Skeletal muscle cell (primary cell): ENCODE measurements at places on chromosomes 1 and 21.

DNA sequence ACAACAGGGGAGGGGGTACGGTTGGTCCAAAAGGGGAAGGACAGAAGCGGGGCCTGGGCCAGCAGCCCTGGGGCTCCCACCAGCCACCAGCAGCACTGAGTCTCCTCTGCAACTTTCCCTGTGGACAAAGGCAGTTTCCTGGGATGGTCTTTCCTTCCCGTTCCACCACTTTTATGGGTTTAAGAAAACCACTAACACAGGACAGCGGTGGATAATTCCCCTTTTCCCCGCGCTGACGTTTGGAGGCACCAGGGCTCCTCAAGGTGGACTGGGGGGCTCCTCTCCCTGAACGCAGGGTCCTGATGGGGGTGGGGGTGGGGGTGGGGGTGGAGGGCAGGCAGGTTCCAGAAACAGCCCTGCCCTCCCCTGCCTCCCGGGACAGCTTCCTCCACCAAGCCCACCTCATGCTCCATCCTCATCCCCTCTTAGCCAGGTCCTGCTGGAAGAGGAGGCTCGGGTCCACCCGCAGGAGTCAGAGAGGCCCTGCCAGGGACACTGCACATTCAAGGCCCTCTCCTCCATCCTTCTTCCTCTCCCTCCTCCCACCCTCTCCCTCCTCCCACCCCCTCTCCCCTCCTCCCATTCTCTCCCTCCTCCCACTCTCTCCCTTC is 4.8 kb upstream of the COL6A1 start:
- no peak for DNase-seq

DNA sequence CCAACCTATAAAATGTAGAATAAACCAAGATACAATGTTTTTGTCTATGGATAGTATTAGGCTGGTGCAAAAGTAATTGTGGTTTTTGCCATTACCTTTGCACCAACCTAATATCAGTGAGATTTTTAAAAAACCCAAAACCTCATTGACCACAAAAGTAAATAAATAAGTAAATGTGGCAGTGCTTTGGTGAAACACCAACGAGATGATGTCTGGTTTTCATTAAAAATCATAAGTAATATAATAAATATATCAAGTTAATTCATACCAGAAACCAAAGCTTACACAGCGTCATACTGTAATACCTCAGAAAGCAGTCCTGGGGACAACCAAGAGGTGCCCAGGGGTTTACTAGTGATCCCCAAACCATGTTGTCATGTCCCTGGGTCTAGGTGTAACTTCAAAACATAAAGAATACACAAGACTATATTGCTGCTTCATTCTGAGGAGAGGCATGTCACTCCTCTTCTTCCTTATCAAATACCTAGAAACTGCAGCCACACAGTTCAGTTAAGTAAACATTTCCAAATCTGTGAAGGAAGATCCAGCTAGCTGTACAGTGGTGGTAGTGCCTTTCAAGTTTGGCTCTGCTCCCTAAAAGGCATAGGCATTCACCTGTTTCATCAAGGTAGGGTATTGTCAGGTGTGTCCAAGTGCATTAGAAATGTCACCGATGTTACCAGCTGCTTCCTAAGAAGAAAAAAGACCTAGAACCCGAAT is 51.6 kb upstream of the ZC3H11B start:
- no peak for DNase-seq

- DNase-seq, result no peak
Observed at GRCh38 chr1:61115436-61115835, 33.1 kb downstream of the NFIA start.

DNA sequence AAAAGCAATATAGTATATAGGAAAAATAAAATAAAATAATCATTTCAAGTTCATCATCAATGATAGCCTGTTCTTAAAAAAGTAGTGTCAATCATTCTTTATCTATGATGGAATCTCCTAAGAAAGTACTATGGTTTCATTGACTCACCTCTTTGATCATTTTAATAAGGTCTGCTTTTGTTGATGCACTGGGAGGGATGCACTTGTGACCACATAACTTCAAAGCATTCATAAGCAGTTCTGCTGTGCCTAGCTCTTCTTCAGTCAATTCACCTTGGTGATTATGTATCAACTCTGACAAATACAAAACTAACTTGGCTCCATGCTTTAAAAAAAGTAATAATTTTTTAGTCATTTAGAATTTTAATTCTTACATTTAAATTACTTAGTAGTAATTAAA is 84.8 kb upstream of the GNG4 start:
- DNase-seq, result no peak

DNA sequence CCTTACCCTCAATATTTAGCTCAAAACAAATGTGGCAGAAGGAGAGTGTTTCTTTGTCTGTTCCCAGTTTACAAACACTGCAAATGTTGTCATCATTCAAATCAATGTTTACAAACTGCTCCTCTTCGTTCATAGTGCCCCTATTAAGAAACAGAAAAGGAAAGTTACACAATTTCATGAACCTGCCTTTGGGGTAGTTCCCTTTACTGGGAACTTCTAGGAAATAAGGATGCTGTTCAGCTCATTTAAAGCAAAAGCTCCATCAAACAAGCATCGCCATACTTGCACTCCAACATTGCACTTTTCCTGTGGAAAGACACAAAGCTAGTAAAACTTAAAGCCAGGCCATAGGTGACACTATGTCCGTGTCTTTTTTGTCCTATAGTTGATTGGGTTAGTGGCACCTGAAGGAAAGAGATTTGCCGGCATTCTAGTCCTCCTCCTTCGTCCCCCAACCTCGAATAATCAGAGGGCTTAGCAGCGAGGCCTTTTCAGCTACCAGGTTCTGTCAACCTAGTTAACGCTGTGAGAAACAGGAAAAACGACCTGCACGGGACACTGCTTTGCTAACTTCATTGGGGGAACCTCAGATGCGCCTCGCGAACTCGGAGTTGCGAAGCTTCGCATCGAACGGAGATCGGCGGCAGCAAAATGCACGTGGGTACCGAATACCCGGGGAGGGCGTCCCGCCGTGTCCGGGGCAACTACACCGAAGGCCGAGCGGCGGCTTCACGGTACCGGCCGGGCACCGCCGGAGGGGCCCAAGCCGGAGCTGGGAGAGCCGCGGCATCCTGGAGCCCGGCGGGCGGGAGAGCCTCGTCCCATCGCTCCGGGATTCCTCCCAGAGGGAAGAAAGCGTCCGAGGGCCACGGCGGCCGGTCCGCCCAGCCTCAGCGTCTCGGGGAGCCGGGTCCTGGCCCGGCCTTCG is 706 bp downstream of the C21orf91 start:
- DNase-seq, result no peak

- DNase-seq, result no peak
Observed at GRCh38 chr1:236391008-236391407, 3.1 kb upstream of the EDARADD start.

DNA sequence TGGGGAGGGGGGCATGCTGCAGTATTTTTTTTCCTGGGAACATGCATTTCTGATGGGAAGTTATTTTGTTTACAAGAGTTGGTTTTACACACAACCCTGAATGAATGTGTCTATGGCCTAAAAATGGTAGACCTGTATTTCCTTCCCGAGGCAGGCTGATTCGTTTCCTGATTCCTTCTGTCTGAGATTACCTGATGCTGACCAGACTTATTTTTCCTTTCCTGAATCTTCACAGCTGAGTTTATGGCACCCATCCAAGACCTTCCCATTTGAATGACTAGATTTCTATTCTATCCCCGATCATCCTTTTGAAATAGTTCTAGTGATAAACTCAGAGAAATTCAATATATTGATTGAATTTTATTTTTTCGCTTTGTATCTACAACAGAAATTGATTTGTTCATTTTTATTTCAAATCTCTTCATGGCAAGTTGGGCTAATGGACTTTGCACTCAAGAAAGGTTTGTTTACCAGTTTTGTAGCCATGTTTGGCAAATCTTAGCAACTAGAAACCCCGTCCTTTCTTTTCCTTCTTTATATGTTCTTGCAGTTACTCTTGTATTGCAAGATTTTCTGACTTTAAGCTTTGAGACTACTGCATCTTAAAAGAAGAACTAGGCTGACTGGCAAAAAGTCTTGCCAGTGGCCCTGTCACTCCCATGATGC is 15.9 kb upstream of the PLEKHM2 start:
- DNase-seq, result no peak

DNA sequence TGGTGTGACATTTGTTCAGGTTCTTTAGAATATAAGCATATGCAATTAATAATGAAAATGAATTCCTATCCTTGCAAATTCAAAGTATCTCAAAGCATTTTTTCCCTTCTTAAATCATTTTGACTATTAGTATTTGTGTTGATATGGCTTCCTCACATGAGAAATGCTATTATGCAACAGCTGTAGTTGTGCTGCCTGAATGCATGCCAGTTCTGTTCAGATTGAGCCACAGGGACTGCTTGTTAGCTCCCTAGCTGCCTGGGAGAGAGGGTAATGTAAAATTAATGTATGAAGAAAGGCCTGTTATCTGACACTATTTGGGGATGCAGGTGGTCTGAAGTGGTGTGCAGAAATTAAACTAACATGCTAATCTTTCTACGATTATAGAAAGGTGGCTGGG is 45.5 kb downstream of the CACHD1 start:
- DNase-seq, result peak; percentile 68

- no peak for DNase-seq
Observed at GRCh38 chr1:81186261-81186660, 614.5 kb upstream of the ADGRL2 start.

- no peak for DNase-seq
Observed at GRCh38 chr1:95287825-95288224, 53.8 kb downstream of the RWDD3 start.

GRCh38 chr1:209659909-209660308 is 7.7 kb upstream of the LAMB3 start:
- DNase-seq, result no peak

GRCh38 chr1:92940541-92940940 is 20.7 kb downstream of the DIPK1A start:
- no peak for DNase-seq

DNA sequence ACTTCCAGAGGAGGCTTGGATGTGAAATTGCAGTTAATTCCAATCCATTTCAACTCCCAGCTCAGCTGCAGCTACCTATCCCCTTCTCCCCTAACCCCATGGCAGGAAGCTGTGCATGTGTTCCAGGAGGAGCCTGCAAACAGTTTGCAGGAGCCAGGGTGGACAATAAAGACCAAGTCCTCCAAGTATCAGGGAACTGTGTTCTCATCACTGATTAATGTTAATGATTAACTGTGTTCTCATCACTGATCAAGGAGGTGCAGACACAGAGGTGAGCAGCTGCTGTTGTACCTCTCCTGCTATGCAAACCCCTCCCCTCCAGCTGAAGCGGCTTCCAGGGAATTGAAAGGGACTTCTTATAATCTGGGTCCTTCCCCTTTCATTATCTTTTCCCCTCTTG is 19.2 kb downstream of the CLDN19 start:
- no peak for DNase-seq

- no peak for DNase-seq
Observed at GRCh38 chr1:17640393-17640792, 100.9 kb downstream of the ARHGEF10L start.

GRCh38 chr1:26405281-26405915 is 5.2 kb upstream of the LIN28A start:
- DNase-seq, result no peak

DNA sequence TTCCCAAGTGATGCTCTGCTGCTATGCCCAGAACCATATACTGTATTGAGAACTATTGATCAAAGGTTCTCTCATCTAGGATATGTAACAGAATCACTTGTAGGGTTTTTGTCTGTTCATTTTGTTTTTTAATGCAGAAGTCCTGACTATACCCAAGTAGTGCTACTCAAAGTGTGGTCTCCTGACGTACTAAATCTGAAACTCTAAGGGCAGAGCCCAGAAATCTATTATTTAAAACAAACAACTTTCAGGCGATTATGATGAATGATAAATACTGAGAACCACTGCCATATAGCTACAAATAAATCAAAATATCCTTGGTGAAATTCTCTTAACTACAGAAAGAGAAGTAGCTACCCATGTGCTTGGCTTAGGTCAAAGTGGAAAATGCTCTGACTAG is 10.1 kb downstream of the ZZZ3 start:
- DNase-seq, result no peak

DNA sequence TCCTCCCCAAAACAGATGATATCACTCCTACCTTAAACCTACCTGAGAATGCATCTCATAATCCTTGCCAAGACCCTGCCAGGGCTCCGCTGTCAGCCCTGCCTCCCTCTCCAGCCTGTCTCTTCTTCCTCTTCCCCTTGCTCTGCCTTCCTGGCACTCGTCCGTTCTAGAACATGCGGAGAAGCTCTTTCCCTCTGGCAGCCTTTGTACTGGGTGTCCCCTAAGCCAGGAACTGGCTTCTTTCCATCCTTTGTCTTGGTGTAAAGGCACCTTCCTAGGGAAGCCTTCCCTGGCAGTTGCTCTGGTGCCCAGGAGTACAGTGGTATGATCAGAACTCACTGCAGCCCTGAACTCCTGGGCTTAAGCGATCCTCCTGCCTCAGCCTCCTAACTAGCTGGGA is 36.1 kb downstream of the CTNNBIP1 start:
- no peak for DNase-seq

- DNase-seq, result no peak
Observed at GRCh38 chr1:18553388-18553787, 72.7 kb downstream of the KLHDC7A start.

DNA sequence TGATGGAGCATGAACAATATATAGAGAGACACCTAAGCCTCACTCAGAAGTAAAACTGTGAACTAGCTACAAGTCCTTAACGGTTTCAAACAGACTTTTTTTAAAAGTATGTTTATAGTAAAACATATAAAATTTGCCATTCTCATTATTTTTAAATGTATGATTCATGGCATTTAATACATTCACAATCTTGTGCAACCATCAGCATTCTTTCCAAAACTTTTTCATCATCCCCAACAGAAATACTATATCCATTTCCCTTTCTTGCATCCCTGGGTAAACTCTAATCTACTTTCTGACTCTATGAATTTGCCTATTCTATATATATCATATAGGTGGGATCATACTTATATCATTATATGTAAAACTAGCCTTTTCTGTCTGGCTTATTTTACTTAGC is 25.5 kb downstream of the EVI5 start:
- DNase-seq, result peak; percentile 6

- DNase-seq, result no peak
Observed at GRCh38 chr1:42138586-42138985, 14.6 kb upstream of the GUCA2B start.

GRCh38 chr1:94315552-94316116 is 78.2 kb upstream of the ARHGAP29 start:
- DNase-seq, result no peak

GRCh38 chr1:56547977-56548376 is 31.4 kb downstream of the PLPP3 start:
- no peak for DNase-seq

DNA sequence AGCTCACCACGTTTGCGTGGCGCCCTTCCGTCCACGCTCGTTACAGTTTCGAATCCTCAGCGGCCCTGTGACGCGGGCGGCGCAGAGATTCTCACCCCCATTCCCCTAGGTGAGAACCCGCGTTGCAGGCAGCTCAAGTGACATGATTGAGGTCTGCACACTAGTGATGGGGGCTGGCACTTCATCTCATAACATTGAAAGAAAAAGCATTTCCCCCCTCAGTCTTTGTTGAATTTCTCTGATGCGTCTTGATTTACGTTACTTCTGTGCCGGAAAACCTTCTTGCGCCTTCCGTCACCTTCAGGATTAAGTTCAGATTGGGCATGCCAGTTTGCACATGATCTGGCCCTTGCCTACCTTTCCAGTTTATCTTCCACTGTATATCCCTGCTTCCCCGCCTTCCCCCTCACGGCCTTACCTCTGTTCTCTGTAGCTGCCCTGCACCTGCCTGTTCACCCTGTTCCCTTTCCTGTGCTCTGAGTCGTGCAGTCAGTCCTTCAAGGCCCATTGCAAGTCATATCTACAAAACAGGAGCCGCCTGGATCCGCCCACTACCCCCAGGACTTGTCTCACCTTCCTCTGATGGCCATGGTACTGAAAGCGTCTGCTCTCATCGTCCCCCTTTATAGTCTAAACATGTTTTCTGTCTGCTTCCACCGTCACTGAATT is 1.1 kb downstream of the CTPS1 start:
- DNase-seq, result no peak
